RPMI7951 (cell line): ENCODE measurements at places on chromosomes 6 and 20.

DNA sequence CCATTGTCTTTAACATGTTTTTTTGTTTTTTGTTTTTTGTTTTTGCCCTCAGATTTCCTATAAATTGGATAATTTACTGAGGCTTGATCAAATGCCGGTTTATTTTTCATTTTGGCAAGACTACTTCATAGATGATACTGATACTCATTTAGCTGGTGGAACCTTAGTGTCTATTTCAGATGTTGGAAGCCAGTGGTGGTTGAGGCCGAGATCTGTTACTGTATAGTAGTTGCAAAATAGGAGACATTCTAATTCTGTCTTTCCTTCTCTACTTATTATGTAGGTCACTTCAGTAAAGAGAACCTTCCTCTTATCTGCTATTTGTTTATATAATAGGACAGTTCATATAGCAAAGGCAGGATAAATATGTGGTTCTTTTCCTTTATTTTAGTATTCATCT is 63.4 kb downstream of the STXBP5 start:
- DNase-seq: no peak

DNA sequence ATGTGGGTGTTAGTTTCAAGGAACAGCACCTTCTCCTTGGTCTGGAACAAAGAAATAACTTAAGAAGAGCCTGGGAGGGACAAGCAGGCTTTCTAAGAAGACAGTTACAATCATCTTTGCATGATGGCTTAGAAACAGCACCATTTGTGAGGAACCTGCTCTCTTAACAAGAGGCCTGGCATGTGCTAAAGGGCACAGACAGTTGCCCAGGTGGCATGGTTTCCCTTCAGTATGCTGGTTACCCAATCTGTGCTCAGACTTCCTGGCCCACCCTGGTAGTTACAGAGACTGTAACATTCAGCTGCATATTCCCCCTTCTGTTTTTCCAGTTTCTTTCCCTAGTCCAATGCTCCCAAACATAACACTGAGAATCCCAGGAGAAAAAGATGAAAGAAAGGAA is 84.0 kb downstream of the CHD6 start:
- DNase-seq: no peak

DNA sequence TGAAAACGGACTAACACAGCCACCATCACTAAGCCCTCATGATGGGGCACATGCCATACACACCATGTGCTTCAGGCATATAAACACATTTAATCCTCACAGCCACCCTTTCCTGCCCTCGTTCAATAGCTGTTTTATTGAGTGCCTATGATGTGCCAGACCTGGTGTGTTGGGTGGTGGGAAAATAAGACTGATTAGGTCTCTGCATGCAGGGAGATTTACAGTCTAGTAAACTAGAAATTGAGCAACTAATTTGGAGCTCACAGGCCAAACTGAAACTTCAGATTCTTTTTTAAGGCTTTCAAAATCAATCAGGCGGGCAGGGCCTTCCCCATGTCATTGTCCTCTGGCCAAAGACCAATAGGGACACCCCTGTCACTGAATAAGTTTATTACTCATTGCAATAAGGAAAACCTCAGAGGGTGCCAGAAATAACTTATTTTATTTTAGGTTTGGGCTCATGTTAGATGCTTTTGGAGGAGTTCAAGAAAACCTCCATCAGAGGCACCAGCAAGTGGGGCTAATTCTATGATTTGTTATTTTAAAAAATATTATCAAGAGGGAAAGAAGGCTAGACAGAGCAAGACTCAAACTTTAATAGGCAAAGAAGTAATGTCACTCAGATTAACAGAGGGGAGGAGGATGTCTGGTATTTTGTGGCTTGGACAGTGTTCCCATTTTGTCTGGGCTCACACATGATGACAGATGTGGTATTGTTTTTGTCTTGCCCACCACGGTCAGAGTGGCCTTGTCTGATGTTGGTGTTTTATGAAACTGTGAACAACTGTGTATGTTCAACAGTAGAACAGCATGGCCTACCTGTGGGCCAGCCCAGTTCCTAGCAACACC is 12.0 kb downstream of the ZFP64 start:
- no peak for DNase-seq

GRCh38 chr6:163381118-163381756 is 33.3 kb upstream of the QKI start:
- no peak for DNase-seq

DNA sequence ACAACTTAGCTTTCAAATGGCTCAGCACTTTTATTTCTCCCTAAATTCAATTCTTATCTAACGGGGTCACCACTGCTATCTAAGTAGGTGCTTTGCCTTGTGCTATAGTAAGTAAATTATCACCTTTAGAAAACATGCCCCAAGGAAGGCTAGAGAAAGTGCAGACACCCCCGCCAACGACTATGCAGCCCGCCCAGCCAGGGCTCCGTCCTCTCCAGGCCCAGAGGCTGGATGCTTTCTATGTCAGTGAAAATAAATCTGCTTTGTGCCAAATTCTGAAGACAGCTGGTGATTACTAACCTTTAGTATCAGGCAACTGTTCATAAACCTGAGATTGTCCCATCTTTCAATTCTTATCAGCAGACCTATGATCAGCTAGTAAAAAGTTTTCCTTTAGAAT is 14.3 kb downstream of the KIAA0319 start:
- no peak for DNase-seq

DNA sequence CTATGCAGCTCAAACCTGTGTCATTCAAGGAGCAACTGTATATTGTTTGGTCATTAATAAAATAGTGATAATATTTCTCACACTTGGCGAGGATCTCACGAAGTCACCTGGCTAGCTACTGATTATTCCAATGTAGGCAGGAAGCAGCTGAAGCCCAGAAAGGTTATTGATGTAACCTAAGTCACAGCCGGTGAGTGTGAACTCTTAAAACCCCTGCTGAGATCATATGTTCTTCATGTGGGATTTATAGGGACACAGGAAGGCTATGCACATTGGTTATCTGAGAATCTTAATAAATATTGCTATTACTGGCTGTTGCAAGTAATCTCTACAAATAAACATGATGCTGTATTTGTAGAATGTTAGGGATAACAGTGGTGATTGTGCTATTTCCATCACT is 161.4 kb downstream of the TBC1D7 start:
- no peak for DNase-seq

- DNase-seq: peak; percentile 97
Observed at GRCh38 chr6:30744054-30744805, at the start of gene IER3. IER3 (minus strand) TSS chr6:30744547; CDS start chr6:30744518, 29 bp downstream.

DNA sequence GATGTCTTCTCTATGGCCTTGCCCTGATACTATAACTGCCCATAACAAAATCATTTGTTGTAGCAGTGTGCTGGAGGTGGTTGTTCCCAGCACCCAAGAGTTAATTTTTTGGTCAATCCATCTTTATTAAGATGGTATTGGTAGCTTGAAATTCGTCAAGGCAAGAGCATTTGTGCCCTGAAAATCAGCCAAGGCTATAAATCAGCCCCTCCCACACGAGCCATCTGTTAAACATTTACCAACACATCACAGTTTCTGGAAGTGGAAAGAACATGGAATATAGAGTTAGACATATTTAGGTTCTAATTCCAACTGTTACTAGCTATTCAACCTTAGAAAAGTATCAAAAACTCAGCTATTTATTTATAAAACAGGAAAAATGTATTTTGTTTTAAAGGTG is 888.4 kb upstream of the GJE1 start:
- DNase-seq: no peak

DNA sequence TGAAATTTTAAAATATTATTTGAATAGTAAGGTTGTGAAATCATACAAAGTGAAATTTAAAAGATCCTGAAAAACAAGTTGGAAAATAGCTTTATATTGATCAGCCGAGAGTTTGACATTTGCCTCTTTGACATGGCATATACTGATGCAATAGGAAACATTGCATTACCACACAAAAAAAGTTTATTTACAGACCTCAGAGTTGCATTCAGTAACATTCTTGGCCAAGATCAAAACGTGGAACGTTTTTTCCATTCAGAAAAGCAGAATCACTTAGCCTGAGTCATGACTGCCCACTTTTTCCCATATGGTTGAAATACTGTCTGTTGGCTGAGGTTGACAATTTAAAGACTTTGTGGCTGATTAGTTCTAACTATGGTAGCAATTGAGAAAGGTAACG is 55.1 kb upstream of the BACH2 start:
- DNase-seq: peak; percentile 15

DNA sequence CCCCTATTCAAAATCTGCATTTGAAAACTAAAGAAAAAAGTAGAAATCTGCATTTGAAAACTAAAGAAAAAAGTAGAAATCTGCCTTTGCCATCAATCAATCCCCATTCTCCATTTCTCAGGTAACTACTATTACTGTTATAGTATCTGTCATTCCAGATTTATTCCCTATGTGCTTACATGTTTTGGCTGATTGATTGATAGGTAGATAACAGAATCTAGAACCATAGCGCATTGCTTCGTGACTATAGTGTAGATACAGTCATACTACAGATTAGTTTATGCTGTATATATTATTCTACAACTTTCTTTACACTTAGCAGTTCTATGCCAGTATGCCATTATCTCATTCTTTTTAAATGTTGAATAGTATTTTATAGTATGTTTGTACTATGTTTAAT is 163.0 kb downstream of the SIM1 start:
- no peak for DNase-seq
